ENCODE measurements at places on chromosomes 6 and 20.

GRCh38 chr20:23361119-23361475 is 885 bp upstream of the GZF1 start:
- DNase-seq: no peak

- no peak for DNase-seq
Measured at GRCh38 chr6:134875367-134875766, 74.5 kb downstream of the ALDH8A1 start.

DNA sequence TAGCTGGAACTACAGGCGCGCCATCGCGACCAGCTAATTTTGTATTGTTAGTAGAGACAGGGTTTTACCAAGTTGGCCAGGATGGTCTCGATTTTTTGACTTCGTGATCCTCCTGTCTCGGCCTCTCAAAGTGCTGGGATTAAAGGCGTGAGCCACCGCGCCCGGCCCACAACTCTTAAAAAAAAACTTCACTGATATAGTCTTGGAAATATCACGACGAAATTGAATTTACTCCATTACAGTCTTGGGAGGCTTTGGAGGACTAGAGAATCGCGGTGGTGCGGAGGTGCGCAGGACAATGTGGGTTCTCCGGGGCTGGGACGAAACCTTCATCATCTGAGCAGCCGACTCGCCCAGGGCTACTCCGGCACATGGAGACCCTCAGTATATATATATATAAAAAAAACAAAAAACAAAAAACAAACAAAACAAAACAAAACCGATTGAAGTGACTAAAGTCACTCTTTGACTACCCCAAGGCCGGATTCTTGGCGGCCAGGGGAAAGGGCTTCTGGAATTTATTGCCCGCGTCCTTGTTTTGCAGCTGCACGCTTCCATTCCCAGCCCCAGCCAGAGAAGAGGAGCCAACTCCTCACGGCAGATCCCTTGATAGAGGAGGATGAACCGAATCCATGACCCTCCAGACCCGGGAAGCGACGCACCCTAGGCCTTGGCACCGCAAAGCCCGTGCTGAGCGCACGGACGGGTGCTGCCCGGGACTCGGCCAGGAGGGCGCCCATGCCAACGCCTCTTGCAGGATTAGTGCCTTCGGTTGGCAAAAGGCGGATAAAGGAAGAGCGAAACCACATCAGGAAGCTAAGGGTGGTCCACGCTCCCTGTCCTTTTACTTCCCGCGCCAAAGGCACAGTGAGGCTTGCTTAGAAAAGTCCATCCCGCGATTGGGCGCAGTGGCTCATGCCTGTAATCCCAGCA is 1.7 kb upstream of the GCM2 start:
- no peak for DNase-seq

GRCh38 chr20:63934271-63935068 is 21.7 kb downstream of the UCKL1 start:
- no peak for DNase-seq

DNA sequence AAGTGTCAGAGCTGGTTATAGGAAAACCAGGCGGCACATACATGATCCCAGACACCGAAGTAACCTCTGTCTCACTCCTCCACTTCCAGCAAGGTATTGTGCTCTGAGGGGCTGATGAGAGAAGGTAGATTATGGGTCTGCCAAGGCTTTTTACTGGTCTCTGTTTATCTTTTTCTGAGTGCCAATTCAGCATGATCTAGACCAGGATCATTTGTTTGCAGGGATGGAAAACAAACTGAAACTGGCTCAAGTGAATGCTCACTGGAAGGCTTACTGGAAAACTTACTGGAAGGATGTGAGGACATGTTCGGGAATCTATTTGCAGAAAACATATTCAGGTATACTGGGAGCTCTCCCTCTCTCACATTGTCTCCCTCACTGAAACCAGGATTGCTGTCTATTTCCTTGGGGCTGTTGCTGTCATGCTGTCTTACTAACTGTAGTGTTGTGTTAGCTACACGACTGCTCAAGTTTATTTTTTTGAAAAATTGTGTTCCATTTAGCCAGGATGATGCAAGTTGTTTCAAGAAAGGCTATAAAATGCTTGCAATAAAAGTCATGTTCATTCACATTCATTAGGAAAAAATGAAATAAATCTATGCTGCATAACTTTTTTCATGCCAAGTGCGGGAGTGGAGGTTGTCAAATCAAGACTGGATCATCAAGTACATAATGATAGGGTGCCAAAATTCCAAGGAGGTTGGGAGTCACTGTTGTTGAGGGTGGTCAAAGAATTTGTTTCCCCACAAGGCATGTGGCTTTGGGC is 37.0 kb downstream of the KLHL31 start:
- peak; percentile 17 for DNase-seq

DNA sequence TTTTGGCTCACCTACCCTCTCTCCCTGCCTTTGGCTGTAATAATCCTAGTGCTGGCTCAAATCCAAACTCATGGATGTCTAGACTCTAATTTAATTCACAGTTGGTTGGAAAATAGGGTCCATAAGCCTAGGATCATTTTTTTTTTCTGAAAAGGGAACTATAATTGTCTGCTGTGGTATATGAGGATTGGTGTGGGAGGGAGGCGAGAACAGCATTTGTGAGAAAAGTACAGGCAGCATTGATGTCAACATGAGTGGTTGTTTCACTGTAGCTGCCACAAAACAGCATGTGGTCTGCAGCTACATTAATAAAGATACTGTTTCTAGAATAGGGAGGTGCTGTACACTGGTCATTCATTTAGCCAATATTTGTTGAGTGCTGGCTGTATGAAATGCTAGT is 18.6 kb upstream of the POLR1H start:
- no peak for DNase-seq

- DNase-seq: no peak
Measured at GRCh38 chr6:167941822-167942221, 55.6 kb upstream of the KIF25 start.

GRCh38 chr6:161701056-161701455 is 427.2 kb upstream of the AGPAT4 start:
- DNase-seq: no peak

DNA sequence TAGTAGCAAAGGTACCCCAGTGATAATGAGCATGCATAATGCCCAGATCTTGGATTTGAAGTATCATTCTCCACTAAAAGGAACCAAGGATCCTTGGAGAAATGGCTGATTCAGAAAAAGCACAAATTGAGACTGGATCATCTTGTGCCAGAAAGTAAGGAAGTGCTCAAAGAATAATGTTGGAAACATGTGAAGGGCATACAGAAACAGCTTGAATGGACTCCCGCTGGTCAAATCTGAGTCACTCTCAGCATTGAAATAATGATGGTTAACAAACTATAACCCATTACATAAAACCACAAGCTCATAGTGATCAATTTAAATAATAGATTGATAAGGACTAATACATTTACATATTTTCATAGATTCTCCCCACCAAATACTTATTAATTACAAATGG is 3.6 kb upstream of the OSTM1 start:
- no peak for DNase-seq

DNA sequence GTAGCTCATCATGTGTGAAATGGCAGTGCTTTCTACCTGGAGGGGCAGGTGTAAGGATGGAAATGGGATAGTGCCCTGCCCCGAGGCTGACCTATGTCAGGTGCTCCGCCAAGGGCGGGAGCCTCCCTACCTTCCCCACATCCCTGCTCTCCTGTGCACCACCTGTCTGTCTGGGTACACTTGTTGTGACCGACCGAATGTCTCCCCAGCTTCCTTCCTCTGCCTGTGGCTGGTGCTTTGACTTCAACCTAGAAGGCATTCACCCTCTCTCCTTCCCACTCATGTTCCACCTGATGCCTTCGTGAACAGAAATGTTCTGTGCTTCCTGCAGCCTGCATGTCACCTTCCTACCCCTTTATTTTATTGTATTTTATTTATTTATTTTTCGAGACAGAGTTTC is 114.8 kb downstream of the SCML4 start:
- no peak for DNase-seq

DNA sequence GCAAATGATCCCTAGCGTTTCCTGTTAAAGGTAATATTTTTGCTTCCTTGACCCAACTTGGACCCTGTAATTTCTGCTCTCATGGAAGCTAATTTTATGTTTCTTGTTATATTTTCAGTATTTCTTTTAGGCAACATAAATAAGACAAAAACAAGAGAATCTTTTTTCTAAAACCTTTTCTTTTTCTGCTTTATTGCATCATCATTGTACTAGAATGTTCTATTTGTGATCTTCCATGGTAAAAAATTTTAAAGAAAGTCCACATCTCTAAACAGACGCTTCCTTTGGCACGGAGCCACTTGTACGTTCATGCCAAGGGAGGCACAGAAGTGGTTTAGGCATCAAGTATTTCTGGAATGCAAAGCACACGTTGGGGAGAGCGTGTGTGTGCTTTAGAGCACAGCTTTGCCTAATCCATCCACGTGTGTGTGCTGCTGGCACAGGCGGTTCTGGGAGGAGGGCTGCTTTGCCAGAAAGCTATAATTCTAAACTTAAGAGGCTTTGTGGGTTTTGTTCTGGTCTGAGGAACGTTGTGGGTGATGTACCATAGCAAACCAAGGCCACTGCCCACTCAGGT is 98.3 kb downstream of the SASH1 start:
- no peak for DNase-seq

DNA sequence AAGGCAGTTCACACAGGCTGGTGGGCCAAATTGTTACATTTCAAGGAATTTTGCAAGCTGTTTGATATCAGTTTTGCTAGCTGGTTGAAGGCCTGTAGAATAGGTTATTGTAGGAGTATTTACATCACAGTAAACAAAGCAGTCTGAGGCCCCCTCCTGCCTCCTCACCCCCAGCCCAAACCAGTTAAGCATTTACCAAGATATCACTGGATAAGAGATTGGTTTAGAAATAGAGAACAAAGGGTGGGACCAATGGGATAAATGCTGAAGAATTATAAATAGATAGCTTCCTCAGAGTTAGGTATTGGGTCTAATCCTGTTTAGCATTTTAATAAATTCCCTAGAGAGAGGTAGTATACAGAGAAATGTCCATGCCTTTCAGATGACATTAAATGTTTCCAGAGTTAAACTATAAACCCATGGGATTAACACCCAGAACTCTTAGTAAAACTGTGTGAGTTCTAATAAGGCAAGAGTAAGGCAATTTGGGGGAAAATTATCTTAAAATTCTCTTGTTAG is 2.3 kb upstream of the PHACTR2 start:
- no peak for DNase-seq

GRCh38 chr6:37850728-37851285 is 31.3 kb downstream of the ZFAND3 start:
- no peak for DNase-seq

DNA sequence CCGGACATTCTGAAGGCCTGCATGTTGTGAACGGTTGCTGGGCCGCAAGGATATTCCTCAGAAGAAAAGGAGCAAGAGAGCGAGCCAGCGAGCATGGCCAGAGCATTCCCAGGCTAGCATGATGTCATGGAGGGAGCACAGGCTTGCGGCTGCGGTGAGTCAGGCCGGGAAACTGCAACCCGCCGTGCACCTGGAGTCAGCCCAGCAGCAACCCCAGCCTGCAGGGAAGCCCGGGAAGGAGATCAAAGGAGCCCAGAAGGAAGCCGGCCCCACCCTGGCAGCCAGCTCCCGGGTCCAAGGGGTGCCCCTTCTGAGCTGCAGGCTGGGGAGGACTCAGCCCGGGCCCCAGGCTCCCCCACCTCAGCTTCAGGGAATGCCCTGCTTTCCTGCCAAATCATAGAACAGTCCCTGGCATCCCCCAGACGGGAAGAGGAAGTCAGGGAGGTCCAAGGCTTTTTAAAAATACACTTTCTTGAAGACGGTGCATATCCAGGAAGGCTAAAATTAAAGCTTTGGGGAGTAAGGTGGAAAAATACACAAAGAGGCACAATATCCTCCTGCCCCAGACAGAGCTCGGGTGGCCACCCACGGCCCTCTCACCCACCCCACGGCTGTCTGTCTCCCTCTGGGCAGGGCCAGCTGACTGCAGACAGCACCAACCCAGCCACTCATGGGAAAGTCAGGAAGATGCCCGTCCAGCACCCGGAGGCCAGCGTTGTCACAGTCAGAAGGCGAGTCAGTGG is 53.7 kb downstream of the BMP7 start:
- DNase-seq: peak; percentile 90

GRCh38 chr6:114550316-114550715 is 207.5 kb upstream of the HS3ST5 start:
- no peak for DNase-seq

GRCh38 chr6:41269166-41269565 is 17.3 kb downstream of the TREM1 start:
- DNase-seq: no peak

DNA sequence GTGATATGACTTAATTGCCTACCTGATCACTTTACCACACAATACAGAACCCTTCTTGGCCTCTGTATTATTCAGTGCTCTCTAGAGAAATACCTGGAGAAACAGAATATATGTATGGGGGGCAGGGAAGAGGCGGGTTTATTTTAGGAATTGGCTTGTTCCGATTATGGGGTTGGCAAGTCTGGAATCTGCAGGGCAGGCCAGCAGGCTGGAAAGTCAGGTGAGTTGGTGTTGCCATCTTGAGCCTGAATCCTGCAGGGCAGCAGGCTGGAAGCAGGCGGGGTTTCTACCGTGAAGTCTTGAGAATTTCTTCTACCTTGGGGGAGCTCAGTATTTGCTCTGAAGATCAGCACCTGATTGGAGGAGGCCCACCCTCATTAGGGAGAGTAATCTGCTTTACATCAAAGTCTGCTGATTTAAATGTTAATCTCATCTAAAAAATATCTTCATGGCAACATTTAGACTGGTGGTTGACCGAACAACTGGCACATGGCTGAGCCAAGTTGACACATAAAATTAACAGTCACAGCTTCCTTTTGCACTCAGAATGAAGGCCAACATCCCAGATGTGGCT is 193.9 kb downstream of the ZDHHC14 start:
- DNase-seq: no peak

GRCh38 chr6:130906736-130907381 is 79.7 kb downstream of the SMLR1 start:
- no peak for DNase-seq

GRCh38 chr6:109660526-109661320 is 30.3 kb downstream of the AK9 start:
- no peak for DNase-seq

- DNase-seq: no peak
Measured at GRCh38 chr6:91852252-91852651, 1265.4 kb upstream of the MAP3K7 start.

DNA sequence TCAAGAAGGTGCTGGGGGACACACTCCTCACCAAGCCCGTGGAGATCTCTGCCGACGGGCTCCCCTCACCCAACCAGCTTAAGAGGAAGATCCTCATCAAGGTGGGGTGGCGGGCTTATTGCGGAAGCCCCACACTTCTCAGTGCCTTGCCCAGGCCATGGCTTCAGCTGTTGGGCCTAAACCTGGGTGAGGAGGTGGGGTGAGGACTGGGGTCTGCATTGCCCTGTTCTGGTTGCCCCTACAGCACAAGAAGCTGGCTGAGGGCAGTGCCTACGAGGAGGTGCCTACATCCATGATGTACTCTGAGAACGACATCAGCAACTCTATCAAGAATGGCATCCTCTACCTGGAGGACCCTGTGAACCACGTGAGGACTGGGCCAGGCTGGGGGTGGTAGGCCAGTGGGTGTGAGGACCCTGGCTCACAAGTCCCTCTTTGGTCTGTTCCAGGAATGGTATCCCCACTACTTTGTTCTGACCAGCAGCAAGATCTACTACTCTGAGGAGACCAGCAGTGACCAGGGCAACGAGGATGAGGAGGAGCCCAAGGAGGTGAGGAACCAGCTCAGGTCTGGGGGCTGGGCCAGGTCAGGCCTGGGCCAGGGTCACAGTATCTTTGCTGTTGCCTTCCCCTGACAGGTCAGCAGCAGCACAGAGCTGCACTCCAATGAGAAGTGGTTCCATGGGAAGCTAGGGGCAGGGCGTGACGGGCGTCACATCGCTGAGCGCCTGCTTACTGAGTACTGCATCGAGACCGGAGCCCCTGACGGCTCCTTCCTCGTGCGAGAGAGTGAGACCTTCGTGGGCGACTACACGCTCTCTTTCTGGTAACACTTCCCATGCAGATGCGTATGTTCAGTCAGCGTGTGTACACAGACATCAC is 27.9 kb downstream of the PLCG1 start:
- no peak for DNase-seq

All from muscle of arm (tissue), 14 donors.